Bronchial epithelial cell (primary cell): ENCODE measurements at places on chromosomes 3 and 15.
A peak's percentile ranks its signal among the peaks of the same experiment; 100 is the strongest.

- DNase-seq = no peak
Observed at GRCh38 chr3:45252826-45253225, 26.7 kb upstream of the TMEM158 start.

GRCh38 chr3:119524931-119525662 lies 26.8 kb downstream of the TIMMDC1 start:
- DNase-seq = peak; percentile 22

DNA sequence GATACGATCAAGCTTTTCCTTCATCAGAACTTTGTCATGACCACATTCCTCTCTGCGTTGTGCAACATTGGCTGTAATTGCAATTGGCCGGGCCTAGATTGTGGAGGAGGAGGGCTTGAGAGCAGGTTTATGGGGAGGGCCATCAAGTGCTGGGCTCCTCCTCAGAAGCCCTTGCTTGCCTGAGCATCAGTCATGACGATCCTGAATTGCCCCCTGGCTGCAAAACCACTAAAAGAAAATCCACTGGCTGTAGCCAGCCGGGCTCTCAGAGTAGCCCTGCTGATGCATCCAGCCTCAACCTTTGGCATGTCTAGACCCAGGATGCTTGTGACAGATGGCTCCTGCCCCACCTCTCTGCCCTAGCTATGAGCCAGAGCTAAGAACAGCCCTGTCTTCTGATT lies 13.4 kb upstream of the TRH start:
- no peak for DNase-seq

DNA sequence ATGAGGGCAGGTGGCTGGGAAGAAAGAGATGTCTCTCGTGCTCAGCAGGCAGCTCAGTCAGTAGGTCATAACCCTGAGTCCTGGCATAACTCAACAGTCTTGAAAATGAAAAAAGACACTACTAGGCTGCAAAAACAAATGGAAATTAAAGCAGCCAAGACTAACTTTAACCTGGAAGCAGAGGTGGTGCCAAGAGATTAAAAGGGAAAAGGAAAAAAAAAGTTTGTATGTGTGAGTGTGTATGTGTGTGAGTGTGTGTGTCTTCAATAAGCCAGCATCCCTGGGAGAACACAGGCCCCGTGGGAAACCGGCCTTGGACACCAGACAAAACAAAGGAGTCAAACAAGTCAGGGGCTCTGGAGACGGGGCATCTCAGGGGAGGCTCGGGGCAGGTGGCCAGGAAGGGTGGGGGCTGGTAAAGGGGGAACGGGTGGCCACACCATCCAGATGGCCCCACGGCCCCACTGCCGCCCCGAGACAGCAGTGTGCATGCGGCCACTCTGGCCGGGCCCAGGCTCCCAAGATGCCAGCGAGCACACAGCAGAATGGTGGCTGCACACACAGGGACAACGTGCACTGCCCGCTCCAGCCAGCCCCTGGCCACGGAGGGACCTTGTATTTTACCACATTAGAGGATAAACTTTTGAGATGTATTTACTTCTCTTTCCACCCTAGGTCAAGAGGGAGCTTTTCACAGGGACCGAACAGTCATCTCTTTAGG lies 23.8 kb downstream of the CYFIP1 start:
- DNase-seq = no peak

DNA sequence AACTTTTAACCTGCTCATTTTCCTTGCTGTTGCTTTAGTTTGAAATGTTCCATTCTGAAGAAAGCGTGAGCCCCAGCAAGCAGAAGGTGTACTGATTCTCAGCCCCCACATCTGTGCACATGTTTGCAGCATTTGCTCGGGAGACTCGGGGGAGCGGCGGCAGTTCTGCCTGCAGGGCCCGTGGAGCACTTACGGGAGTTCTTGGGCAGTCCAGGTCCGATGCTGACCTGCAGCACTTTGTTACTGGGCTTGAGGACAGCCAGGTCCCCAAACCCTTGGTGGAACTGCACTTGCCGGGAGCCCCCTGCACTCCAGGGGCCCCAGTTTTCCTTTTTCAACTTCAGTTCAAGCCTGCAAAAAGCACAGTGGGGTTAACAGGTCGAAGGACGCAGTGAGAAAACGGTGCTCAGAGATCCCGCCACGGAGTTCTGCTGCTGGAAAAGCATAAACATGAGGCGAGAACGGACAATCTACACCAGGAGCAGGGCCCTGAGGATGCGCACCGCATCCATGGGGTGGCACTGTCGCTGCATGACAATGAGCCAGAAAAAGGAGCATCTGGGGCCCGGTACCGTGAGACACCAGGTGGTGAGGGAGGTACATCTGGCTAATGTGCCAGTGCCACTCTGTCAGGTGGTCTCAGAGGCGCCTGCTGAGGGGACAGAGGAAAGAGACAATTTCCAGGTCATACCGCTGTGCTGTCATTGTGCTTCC lies 45.6 kb upstream of the LDHAL6B start:
- no peak for DNase-seq

DNA sequence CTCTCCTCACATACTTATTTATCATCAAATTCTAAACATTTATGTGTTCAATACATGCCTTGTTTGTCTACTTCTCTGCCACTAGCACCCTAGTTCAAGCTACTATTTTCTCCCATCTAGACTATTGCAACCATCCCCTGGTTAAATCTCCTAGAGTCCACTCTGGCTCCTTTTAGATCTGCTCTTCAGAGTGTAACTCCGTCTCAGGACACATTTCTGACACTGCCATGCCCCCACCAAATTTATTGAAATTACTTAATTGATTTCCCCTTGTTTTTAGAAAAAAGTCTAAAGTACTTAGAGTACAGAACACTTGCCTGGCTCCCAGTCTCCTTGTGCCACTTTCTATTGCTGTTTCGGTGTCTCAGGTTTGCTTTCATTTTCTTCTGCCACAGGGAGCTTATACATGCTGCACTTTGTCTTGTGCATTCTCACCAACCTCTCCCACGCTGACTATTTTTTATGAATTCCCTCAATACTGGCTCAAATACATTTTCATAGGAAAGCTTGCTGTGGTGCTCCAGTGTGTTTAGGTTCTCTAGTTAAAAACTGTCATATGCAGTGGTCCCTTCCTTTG lies 792.3 kb downstream of the DIPK2A start:
- no peak for DNase-seq

DNA sequence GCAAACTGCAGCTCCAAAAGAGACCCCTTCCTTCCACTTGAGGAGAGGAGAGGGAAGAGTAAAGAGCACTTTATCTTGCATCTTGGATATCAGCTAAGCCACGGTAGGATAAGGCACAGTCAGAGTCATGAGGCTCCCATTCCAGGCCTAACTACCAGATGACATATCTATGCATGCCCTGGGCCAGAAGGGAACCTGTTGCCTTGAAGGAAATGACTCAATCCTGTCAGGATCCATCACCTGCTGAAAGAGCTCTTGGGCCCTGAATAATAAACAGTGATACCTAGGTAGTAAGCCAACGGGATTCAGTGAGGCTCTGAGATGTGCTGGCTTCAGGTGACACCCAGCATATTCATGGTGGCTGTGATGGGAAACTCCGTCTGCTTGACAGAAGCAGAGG lies 118.5 kb upstream of the EPHA3 start:
- DNase-seq = peak; percentile 88

- no peak for DNase-seq
Observed at GRCh38 chr3:154842536-154842935, 237.6 kb upstream of the MME start.

GRCh38 chr15:79680720-79681119 lies 216.1 kb downstream of the MTHFS start:
- peak; percentile 73 for DNase-seq

GRCh38 chr15:48721061-48721810 lies 75.7 kb upstream of the FBN1 start:
- no peak for DNase-seq

DNA sequence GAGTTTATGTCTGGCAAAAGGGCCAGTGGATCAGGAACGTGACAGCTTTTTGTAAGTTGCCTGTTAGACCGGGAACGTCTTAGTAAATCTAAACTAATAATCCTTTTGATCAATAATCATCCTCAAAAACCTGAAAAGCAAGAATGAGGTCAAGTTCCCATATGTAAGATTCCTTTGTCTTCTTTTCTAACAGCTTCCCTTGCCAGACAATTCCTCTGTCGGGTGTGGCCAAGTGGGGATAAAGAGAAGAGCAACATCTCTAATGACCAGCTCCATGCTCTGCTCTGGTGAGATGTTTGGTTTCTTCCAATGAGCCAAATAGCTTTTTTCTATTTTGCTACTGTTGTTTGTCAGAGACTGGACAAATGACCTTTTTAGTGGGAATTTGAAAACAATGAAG lies 19.8 kb downstream of the FANCD2OS start:
- DNase-seq = no peak

- DNase-seq = no peak
Observed at GRCh38 chr3:128089135-128089534, 34.5 kb downstream of the RUVBL1 start.

- no peak for DNase-seq
Observed at GRCh38 chr15:76140074-76140464, 80.3 kb downstream of the TMEM266 start.

DNA sequence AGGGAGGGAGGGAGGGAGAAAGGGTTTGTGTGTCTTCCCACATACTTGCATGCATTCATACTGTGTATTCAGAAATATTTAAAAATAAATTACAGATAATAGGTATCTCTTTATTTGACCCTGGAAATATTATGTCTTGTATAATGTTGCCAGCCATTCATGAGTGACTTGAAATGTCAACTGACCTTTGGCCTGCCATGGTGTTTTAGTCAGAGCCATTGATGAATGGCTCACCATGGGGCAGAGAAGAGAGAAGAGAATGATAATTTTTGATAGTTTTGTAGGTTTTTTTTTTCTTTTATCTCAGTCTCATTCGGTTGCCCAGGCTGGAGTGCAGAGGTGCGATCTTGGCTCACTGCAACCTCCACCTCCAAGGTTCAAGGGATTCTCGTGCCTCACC lies 121.2 kb downstream of the ATG7 start:
- DNase-seq = no peak

DNA sequence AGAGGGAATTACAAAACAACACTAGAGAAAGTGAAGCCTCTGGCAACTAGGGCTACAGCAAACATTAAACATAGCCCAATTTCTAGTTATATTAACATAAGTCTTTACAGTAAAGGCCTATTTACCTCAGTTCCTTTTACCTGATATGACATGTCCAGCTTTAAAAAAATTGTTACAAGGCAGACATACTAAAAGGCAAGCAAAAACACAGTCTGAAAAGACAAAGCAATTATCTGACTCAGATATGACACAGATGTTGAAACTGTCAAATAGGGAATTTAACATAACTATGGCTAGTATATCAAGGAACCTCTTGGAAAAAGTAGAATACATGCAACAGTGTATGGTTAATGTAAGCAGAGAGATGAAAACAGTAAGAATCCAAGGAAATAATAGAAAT lies 238.6 kb downstream of the RAP2B start:
- peak; percentile 97 for DNase-seq

GRCh38 chr3:187490366-187490765 lies 122.2 kb downstream of the RTP4 start:
- DNase-seq = no peak

GRCh38 chr3:56324473-56324872 lies 143.8 kb downstream of the ERC2 start:
- no peak for DNase-seq

DNA sequence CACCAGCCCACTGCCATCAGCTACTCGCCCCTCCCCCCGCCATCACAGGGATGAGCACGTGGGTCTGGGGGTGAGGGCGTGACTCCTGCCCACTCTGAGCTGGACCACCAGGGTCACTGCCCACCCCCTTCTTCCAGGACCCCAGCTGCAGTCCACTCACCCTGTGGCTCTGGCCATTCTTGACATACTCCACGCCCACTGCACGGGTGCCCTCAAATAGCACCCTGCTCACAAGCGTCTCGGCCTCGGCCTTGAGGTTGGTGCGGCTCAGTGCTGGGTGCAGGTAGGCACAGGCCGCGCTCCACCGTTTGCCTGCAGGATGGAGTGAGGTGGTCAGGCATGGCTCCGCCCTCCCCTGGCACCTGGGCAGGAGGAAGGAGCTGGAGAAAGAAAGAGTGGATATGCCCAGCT lies 23.9 kb downstream of the CHDH start:
- DNase-seq = no peak

- no peak for DNase-seq
Observed at GRCh38 chr3:178352326-178353005, 183.8 kb upstream of the KCNMB2 start.

- DNase-seq = no peak
Observed at GRCh38 chr3:194497799-194498575, 11.2 kb upstream of the ATP13A3 start.

GRCh38 chr3:72100080-72100511 lies 315.1 kb upstream of the PROK2 start:
- DNase-seq = no peak
